Stimulated activated CD8-positive, alpha-beta memory T cell treated with anti-CD3 and anti-CD28 coated beads, Interleukin-7, amount 100 ng/mL, for 1 hour (primary cell): ENCODE measurements at places on chromosomes 5 and 9.

DNA sequence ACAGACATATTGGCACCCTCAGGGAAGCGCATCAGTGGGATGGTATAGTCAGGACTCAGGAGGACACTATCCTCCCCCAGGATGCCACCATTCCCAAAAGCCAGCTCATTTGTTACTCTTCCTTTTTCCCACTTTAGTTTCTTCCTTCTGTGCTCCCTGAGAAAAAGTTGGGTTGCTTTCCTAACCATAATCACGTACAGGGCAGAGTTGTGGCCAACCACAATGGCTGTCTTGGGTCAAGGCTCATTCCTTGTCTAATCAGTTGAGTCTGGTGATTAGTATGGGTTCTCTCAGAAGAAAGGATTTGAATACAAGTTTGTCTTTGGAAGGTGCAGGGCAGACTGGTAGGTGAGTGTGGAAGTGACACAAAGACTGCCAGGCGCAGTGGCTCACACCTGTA lies 26.6 kb upstream of the ATP6V1G1 start:
- DNase-seq = no peak

GRCh38 chr9:115133649-115134048 lies 15.7 kb upstream of the TNC start:
- no peak for DNase-seq

DNA sequence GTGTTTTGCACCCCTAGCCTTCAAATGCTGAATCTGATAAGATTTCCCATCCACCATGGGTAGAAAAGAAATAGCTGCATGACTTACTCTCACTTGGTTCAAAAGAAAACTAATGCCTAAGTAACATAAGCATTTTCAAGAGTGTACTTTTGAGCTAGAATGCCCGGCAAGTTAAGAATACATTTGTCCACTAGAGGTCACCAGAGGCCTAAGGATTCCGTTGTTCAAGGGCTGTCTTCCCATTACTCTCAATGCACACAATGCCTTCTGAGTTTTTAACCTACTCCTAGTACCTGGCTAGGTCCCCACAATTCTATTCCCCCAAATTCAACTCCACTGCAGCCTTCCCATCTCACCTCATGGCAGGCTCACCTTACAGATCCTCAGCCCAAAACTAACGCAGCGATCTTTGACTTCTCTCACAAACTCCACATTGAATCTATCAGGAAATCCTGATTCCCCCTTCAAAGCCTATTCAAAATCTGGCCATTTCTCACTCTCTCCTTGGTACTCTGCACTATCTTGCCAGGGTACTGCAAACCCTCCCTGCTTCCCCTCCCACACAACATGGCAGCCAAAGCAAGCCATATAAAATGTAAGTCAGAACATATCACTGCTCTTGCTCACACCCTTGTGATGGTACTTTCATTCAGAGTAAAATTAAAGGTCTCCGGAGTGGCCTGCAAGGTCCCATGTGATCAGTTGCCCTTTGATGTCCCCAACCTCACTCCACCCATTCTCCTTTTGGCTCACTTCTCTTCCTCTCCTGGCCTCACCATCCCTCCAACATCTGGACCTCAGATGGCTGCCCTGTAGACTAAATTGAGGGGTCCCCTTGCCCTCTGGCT lies 13.4 kb downstream of the OXCT1 start:
- peak; percentile 19 for DNase-seq

DNA sequence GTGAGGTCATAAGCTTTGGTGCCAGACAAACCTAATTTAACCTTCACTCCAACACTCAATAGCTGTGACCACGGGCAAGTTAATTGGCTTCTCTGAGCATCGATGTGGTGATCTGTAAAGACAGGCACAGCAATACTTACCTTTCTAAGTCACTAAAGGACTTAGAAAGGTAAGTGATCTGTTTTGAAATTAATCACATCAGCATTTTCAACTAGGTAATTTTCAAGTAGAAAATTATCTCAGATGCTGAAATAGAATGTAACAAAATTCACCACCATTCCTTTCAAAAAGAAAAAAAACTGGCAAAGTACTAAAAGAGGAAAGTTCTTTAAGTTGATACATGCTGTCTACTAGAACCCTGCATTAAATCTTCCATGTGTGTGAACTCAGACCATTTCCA lies 354.5 kb downstream of the ICE1 start:
- no peak for DNase-seq

GRCh38 chr5:17436761-17437221 lies 61.2 kb upstream of the TAF11L2 start:
- no peak for DNase-seq

- no peak for DNase-seq
Measured at GRCh38 chr5:139669662-139670368, 21.7 kb downstream of the CXXC5 start.

DNA sequence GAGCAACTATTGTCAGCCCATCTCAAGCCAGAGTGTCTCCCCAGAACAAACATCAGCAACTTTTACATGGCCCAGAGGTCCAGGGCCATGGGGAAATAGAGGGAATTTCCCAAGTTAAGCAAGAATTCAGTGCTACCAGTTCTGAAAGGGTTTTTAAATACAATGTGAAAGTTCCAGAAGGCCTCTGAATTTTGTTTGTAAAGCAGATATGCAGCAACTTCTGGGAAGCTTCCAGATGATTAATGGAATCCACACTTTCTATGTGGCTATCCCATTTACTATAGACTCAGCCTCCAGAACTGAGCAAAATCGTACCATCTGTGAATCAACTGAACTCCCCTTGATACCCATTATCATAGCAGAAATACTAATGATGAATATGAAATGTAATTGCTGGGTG lies 93.8 kb downstream of the FEM1C start:
- DNase-seq = no peak

- no peak for DNase-seq
Measured at GRCh38 chr9:72734631-72735030, 213.2 kb downstream of the TMC1 start.

GRCh38 chr9:106830527-106831150 lies 32.3 kb upstream of the ZNF462 start:
- DNase-seq = no peak

DNA sequence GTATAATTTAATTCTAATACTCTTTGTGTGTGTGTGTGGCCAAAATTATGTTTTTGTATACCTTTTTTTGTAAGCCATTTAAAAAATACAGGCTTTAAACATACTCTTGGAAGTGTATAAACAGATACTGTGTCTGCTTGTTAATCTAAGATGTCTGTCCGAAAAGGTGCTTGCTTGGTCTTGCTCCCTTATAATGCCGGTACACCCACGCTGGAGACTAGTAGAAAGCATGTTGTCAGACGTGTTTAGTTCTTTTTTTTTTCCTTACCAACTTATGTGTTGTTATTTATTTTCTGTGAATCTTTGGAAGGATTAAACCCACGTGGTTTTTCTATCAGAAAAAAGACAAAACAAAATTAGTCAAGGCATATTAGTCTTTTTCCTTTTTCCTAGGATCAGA lies 9.5 kb downstream of the GAPVD1 start:
- DNase-seq = no peak

DNA sequence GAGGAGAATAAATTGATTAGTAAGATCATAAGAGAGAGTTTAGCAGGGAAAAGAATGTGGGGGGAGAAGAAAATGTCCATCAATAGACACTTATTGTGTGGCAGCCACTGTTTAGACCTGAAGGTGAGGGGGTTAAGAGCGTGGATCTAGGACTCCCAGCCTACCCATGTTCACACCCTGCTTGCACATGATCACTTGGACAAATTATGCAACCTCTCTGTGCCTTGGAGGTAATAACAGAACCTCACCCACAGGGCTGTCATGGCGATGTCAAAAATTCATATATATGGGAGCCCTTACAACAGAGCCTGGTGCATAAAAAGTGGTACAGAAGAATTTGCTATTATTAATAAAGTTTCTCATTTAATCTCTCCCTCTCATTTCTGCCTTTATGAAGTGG lies 86.0 kb upstream of the EQTN start:
- no peak for DNase-seq

DNA sequence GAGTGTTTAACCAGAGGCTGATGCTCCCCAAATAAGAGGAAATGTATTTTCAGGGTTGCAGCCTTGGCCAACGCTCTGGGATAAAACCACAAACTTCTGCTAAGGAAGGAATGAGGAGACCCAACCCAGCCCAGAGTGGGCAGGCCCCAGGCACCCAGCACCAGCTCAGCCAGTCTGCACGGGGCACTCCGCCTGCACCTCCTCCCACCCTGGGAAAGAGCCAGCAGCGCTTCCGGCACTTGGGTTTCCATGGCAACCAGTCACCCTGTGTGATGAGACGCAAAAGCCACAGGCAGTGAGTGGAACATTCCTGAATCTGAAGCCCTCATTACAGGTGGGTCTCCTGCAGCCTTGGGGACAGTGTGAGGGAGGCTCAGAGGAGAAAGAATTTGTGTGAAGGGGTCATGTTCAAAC lies 85.2 kb upstream of the ZBTB43 start:
- peak; percentile 74 for DNase-seq

DNA sequence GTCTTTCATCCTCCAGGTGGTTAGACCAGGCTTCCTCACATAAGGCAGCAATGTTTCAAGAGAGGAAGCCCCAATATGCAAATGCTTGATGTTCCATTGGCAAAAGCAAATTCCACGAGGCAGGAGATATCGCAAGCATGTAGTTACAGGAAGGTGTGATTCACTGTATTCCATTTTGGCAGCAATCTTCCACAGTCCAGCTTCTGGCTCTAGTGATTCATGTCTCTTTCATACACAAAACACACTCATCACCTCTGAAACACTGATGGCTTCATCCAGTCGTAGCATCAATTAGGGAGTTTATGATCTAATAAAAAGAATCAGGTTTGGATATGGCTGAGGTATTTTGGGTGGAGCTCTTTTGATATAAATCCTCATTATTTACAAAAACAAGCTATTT lies 552.2 kb upstream of the RIOK2 start:
- DNase-seq = no peak

DNA sequence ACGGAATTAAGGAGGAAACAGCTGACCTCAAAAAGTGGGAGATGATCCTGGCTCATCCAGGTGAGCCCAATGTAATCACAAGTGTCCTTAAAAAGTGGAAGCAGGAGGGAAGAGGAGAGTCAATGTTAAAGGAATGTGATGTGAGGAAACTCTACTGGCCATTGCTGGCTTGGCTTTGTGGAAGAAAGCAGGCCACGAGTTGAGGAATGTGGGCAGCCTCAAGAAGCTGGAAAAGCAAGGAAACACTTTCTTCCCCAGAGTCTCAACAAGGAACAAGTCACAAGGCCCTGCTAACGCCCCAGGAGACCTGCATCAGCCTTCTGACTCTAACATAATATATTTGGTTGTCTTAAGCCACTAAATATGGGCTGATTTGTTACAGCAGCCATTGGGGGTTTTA lies 252.8 kb downstream of the PSAT1 start:
- no peak for DNase-seq

DNA sequence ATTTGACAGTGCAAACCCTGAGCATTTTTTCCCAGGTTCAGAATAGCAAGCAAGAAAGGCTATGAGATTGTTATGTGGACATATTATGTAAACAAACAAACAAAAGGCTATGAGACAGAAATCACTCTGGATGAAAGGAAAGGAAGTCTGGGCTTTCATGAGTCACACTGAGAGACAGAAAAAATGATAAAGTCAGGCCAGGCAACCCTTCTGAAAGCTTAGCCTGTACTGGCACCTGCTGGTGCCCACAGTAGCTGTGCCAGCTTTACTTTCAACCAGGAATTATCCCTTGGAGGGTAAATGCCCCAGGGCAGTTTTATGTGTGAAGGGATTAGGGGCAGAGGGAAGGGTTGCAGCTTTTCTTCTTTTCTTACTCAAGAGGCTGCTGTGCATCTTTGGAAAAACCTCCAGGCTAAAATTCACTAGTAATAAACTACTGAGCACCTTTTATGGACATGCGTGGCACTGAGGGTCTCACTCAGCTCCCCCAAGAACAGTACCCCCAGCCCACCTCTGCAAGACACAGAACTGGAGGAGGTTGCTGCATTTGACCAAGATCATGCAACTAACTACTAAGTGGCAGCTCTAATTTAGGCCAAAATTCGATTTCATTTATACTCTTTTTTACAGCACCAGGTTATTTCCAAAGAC lies 41.7 kb downstream of the ACTL7B start:
- DNase-seq = no peak

DNA sequence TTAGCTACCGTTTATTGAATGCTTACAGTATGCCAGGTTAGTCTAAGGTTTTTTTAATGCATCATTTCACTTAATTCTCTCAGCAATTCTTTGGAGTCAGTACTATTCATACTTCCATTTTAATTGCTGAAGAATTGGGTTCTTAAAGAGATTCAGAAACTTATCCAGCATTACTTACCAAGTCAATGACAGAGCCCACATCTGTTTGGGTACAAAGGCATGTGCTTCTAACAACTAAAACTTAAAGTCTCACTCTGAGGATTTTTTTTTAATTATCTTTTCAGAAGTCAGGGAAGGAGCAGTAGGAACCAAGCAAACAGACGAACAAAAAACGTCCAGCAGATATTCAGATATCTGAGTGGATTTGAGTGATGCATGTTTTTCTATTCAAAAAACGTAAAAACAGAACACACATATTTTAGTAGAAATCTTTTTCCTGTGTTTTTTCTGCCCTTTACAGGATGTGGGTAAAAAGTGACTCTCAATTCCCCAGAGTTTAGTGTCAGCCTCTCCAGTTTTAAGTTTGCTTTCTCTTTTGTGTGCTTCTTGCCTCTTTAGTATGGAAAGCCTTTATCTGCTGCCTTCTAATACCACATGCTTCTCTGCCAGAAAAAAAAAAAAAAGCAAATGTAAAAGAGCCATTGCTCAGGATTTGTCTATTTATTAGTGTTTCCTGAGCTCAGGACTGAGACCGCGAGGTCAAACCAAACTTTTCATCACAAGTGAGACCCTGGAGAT lies 118.0 kb downstream of the PRKACG start:
- no peak for DNase-seq

DNA sequence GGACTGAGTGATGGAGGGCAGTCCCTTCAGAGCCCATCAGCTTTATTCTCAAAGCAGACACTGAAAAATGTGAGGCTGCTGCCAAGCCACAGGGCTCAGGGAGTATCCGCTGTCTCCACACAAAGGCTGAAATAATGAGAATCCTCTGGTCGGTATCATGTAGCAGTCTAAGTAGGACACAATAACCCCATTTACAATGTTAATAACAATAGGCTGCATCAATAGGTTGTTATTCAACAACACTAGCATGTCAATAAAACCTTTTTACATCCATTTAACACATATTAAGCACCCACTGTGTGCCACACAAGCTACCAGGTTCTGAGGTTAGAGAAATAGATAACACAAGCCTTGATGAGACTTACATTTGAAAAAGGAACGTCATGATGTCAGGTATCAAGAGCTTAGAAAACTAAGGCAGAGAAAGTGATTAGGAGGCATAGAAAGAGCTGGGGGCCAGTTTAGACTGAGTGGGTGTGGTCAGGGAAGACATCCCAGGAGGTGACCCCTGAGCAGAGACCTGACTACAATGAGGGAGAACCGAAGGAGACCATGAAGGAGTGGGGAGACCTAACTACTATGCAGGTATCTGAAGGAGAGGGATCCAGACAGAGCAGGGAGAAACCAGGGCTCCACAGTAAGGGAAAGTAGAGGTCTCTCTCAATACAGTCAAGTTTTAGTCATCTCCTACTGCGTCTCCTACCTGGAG lies 140.1 kb upstream of the GRIA1 start:
- no peak for DNase-seq

- no peak for DNase-seq
Measured at GRCh38 chr9:115099901-115100300, 18.1 kb downstream of the TNC start.

- no peak for DNase-seq
Measured at GRCh38 chr9:79974806-79975422, 403.1 kb downstream of the TLE4 start.

- no peak for DNase-seq
Measured at GRCh38 chr5:142474431-142475094, 149.7 kb upstream of the SPRY4 start.

- DNase-seq = no peak
Measured at GRCh38 chr5:97628031-97628430, 445.0 kb upstream of the RIOK2 start.

GRCh38 chr5:10671041-10672008 lies 89.7 kb downstream of the DAP start:
- DNase-seq = no peak
